Mammary epithelial cell (primary cell): ENCODE measurements at places on chromosomes 2 and 18. TPM values are rescaled to one million over a fixed set of nuclear protein-coding genes. Genes with fewer than 3 reads are reported as not detected.

TMEM198 gene
- 1.3 TPM for total RNA-seq

ALLC gene
- not detected for total RNA-seq

PLGLB2 gene
- 0.35 TPM in 1 of 2 replicates, not detected in the other for total RNA-seq

ALPP gene
- not detected for total RNA-seq

LOXHD1 gene
- not detected for total RNA-seq

AGXT gene
- total RNA-seq = not detected in 2 replicates

DNAJC5G gene
- not detected in 2 replicates for total RNA-seq

DNA sequence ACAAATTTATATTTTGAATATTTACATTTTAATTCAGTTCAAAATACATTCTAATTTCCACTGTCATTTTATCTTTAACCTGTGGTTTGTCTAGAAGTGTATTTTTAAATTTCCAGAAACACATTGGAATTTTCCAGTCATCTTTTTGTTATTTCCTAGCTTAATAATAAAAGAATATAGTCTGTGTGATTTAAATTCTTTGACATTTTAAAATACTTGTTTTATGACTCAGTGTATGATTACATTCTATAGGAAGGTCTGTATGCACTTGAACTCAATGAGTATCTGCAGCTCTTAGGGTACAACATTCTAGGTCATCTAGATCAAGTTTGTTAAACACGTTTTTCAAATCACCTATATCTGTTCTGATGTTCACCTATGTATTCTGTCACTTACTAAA lies 88.3 kb upstream of the MBOAT2 start:
- DNase-seq = no peak

- no peak for DNase-seq
Observed at GRCh38 chr2:217790195-217790594, 212.6 kb downstream of the TNS1 start.

DNA sequence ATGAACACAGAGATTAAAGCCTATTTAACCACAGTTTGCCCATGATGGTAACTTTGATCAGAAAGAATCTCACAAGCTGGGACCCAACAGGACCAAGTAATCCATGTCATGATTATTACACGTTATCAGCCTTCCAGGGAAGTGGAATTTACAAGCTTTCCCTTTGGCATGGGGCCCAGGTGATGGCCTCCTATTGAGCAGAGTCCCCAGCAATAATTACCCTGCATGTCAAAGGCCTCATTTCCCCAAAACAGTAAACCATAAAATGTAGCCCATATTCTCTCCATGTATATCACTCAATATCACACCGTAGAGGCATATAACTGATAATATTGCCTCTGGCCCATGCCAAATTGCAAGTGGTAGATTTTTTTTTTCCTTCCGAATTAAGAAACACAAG lies 38.9 kb downstream of the PRKRA start:
- no peak for DNase-seq

- DNase-seq = no peak
Observed at GRCh38 chr2:34961822-34962221, 1362.7 kb upstream of the FAM98A start.

GRCh38 chr2:84958135-84959059 lies 12.6 kb upstream of the KCMF1 start:
- DNase-seq = peak; percentile 99

GRCh38 chr2:231715499-231715837 lies 7.1 kb downstream of the PTMA start:
- no peak for DNase-seq

- no peak for DNase-seq
Observed at GRCh38 chr18:55228707-55229106, 269.4 kb upstream of the CCDC68 start.

- DNase-seq = peak; percentile 41
Observed at GRCh38 chr2:50492477-50492851, 539.5 kb downstream of the NRXN1 start.

DNA sequence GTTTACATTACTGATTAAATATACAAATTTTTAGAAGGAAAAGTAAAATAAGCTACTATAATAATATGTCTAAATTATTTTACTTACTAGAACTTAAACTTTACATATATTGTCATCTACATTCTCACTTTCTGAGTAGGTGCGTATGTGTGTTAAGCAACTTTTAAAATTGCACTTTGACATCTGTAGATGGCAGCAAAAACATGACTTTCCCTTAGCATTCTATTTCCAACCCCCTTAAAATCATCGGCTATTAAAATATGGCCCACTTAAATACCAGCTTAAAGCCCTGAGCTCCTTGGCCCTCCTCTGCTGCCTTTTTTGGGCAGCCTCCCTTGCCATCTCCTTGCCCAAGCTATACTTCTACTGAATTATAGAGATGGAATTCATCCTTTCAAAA lies 78.0 kb downstream of the UPP2 start:
- DNase-seq = no peak

DNA sequence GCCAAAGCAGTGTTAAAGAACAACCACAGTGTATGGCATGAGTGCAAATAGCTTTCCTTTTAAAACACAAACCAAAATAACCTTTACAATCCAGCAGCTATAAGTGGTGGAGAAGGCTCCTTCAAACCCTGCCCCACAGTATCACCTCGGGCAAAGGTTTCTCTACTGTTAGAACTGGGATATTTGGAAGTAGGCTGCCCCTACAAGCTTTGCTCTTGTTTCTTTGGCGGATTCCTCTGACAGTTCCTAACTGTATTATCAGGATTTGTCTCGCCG lies 214.8 kb downstream of the ZNF521 start:
- no peak for DNase-seq

- DNase-seq = no peak
Observed at GRCh38 chr2:112242384-112242783, 12.5 kb downstream of the ZC3H8 start.

GRCh38 chr2:95359031-95359430 lies 43.5 kb upstream of the FAHD2A start:
- DNase-seq = peak; percentile 59

- DNase-seq = no peak
Observed at GRCh38 chr2:217222309-217222910, 362.5 kb upstream of the TNP1 start.

- DNase-seq = no peak
Observed at GRCh38 chr18:79942211-79942610, 9.2 kb downstream of the SLC66A2 start.

- peak; percentile 85 for DNase-seq
Observed at GRCh38 chr18:67731851-67732250, 215.3 kb upstream of the DSEL start.

GRCh38 chr2:176133389-176133788 lies 3.9 kb downstream of the HOXD8 start:
- no peak for DNase-seq

DNA sequence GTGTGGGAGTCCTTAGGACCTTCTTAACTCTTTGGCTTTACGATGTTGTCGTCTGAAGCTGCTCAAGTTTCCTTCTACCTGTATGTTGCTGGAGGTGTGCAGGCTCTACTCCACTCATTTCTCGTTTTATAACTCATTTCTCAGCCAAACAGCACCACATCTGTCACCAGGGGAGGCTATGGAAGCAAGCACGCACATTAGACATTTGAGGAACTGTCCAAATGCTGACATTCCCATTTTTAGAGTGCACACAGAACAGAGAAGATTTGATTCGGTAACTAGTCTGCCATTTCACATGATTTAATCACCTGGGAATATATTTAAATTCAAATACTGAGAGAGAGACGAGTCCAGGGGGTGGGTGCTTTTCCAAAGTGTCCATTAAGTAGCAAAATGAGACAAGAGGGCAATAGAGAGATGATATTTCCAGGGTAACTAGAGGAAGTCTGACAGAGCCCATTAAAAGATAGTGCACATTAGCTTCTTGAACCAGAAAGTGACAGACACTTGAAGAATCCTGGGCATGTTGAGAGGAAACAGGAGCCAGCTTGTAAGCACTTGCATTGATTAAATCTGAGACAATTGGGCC lies 793.3 kb downstream of the TDRD15 start:
- no peak for DNase-seq

DNA sequence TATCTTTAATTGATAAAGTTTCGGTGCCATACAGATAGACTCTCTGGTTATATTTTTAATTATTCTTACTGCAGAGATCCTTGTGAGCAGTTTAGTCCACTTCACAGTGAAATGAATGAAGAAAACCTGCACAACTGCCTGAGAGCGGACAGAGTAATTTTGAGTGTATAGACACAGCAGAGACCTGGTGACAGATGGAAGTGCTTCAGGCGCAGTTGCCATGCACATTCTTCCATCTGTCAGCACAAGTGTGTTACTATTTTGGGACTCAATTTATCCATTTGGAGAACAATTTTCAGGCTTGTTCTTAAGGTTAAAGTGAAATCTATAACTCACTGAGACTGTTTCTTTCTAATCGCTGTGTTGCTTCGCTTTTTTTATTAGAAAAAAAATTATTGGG lies 147.8 kb upstream of the SPHKAP start:
- no peak for DNase-seq
